ENCODE measurements at places on chromosomes 5 and 9. TPM values are rescaled to one million over a fixed set of nuclear protein-coding genes. Genes with fewer than 3 reads are reported as not detected.

The GDNF gene
- not detected for total RNA-seq

The SPINK13 gene
- not detected for total RNA-seq

The ISL1 gene
- total RNA-seq = not detected

The TBCA gene
- total RNA-seq = 55.1 TPM

The PCDHA13 gene
- not detected for total RNA-seq

Measured in mononuclear cell (primary cell).